ENCODE measurements at places on chromosomes 5 and 9.

DNA sequence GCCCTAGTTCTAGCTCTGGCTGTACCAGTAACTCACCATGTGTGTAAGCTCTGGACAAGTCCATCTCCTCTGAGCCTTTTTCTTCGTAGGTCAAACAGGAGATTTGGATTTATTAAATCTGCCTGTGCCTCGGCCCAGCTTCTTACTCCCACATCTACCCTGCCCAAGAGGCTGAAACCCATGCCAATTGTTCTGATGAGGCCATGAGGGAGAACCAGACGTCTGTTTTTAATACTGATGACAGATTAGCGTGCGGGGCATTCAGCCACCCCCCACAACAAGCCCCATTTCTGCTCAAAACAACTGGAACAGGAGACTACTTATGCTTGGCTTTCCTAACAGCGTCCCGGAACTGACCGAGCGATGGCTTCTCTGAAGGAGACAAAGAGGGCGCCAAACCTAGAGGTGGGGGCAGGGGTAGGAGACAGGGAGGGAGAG, 81.2 kb upstream of the TRIM32 start:
- DNase-seq: no peak

GRCh38 chr5:62581836-62582597, 3.4 kb downstream of the LRRC70 start:
- DNase-seq: no peak

DNA sequence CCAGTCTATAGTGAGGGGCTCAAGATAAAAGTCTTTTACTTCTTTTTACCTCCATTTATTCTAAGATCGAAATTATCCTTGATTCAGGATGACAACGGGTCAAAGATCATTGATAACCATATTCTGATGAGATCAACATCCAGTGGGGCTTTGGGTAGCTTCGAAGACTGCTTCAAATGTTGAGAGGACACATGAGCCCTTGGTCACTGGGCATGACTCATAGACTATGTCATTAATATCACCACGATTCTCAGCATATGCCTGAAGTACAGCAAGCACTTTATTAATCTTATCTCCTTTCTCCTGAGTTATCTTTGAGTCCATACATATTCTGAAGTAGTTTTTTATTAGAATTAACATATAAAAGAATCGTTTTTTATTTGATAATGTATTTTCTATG, 117.1 kb upstream of the DAB2 start:
- no peak for DNase-seq

DNA sequence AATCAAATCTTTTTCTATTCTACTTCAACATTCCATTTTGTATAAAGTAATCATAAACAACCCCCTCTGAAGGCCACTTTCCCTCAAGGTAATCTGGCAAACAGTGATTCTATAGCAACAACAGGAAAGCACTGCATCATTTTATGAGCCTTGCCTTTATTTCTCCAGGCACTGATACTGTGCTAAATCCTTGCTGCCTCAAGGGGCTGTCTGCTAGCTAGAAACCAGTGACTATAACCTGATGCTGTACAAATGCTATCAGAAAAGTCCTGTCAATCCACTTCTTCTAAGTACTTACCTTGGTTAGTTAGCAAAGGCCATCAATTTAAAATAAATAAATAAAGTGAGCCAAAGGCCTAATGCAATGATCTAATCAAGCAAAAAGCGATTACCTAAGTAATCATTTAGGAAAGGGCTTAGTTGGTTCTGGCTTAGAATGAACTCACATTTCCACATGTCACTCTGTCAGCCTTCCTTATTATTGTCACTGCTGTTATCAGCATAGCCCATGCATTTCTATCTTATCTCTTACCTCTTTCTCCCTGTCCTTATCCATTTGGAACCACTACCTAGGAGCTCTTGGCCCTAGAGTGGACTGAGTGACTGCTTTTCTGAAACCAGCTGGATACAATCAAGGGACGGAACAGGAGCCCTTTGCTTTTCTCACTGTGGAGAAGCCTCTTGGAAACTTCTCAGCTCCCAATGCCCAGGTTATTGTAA, 246.1 kb upstream of the MEF2C start:
- DNase-seq: no peak

GRCh38 chr5:97443740-97444139, 260.7 kb upstream of the RIOK2 start:
- DNase-seq: no peak

- no peak for DNase-seq
Measured at GRCh38 chr5:54870271-54870670, 115.1 kb downstream of the ESM1 start.

GRCh38 chr9:134407121-134407779, 81.0 kb downstream of the RXRA start:
- DNase-seq: peak; percentile 1

- no peak for DNase-seq
Measured at GRCh38 chr5:35832762-35833161, 23.9 kb upstream of the IL7R start.

DNA sequence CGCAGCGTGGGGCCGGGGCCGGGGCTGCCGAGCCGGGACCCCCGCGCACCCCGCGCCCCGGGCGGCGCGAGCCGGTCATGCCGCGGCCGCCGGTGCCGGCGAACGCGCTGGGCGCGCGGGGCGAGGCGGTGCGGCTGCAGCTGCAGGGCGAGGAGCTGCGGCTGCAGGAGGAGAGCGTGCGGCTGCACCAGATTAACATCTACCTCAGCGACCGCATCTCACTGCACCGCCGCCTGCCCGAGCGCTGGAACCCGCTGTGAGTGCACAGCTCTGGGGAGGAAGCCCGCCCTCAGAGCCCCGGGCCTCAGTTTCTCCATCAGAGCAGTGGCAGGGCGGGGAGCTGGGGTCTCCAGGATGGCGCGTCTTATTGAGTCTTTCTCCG, 335 bp downstream of the GALNT12 start:
- DNase-seq: no peak

- DNase-seq: no peak
Measured at GRCh38 chr9:87275047-87275725, 222.5 kb upstream of the DAPK1 start.

DNA sequence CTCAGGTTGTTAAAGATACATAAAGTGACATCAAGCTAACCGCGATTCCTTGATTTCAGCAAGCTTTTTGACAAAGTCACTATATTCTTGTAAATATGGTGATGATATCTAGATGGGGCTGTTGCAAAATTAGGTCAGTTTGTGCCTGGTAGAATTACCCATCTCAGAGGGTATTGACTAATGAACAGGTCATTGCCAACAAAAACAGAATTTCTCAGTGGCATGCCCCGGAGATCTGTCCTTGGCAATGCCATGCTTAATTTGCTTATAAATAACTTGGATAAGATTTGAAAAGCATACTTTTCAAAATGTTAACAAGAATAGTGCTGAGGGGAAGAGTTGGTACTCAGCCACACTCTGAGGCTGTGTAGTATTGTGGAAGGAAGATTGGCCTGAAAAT, 783.3 kb upstream of the SEMA6A start:
- DNase-seq: no peak

DNA sequence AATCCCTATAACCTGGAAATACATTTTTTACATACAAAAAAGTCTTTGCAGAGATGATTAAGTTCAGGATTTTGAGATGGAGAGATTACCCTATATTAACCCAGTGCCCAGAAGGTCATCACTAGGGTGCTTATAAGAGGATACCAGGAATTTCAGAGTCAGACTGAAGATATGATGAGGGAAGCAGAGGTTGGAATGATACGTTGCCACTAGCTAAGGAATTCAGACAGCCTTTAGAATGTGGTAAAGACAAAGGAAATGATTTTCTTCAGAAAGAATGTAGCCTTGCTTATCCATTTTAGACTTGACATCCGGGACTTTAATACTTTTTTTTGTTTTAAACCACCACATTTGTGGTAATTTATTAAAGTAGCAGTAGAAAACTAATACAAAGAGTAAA, 2176.8 kb upstream of the C9orf72 start:
- DNase-seq: no peak

GRCh38 chr5:169258372-169259000, 42.5 kb downstream of the SLIT3 start:
- DNase-seq: no peak

- no peak for DNase-seq
Measured at GRCh38 chr9:78131969-78132700, 100.5 kb upstream of the GNAQ start.

DNA sequence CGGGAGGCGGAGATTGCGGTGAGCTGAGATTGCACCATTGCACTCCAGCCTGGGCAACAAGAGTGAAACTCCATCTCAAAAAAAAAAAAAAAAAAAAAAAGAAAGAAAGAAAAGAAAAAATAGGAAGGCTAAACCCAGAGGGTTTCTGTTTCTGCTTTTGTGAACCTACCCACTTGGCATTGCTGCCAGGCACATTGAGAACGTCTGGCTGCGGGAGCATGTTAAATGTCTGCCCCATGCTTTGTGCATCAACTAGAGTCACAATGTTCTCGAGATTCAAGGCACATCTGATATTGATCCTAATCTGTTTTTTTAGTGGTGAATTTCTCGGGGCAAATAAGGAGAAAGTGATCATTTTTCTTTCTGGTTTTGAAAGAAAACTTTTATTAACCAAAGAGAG, 2.8 kb downstream of the SLC25A25 start:
- DNase-seq: no peak

DNA sequence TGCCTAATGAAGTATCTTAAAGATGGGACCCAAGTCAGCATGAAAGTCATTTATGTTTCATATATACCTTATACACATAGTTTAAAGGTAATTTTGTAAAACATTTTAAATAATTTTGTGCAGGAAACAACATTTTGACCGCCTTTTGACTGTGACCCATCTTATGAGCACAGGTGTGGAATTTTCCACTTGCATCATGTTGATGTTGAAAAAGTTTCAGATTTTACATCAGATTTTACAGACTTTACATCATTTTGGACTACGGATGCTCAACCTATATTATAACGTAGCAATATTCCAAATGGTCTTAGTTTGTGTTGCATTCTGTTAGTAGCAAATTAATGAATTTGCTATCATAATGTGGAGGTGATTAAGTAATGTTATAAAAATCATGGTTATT, 21.7 kb upstream of the FAM120AOS start:
- DNase-seq: no peak

DNA sequence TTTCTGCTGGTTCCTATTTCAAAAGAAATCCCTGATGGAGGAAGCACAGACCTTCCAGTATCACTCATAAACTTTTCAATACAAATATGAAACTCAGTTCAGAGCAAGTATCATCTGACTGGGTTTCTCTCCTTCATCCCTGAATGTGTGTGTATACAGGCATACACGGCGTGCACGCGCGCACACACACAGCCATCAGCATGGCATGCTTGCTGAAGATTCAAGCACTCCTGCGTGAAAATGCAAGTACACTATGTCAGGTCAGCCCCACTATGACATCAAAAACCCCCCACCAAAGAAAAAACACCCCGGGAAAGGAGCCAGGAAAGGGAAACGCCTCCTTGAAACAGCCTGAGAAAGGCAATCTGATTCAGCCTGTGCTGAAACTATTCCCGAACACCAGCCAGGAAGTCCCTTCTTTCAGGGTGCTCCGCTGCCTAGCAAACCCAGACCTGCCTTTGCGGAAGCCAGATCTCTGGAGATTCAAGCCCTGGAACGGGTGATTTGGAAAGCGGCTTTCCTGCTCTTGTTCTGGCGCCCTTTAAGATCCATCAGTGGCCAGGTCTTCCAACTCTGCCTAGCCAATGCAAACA, 831 bp downstream of the KLHL3 start:
- DNase-seq: no peak

DNA sequence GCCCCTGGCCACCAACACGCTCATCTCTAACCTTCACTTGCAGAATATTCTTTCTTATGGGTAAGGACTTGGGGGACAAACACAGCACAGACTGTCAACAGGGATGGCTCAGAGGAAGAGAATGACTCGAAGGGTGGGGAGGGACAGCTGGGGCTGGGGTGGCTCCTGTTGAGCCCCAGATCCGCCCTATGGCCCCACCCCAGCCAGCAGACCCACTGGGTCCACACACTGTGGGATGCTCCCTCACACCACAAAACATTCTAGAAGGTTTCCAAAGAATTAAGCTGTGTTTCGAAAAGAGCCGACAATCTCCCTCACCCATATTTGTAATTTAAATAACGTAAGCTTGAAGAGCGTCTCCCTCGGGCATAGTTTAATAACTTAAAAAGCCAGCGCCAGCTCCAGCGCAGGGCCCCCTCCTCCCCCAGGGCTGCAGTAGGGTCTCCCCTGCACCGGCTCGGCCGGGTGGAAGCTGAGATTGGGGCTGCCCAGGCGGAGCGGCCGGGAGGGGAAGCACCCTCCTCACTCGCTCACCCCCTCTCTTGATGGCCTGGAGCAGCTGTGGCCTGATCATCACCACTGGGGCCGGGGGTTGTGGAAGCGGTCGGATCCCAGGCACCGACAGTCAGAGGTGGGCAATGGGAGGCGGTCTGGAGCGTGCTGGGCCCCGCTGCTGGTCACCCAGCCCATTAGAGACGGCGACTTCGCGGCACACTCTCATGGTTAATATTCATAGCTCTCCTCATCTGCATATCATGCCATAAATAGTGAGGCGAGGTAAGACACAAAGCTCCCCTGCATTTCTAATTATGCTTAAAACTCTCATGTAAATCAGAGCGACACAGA, 37.6 kb downstream of the NACC2 start:
- DNase-seq: no peak

- DNase-seq: no peak
Measured at GRCh38 chr9:131465401-131465800, 37.3 kb upstream of the POMT1 start.

DNA sequence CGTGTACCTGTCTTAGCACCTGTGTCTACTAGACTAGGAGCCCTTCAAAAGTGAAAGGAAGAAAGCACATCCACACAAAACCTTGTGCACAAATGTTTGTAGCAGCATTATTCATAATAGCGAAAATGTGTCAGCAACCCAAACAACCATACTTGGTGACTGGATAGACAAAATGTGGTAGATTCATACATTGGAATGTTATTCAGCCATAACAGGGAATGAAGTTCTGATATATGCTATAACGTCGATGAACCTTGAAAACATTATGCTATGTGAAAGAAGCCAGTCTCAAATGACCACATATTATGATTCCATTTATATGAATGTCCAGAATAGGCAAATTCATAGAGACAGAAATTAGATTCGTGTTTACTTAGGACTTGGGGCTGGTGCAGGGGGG, 57.8 kb upstream of the LARP1 start:
- no peak for DNase-seq

DNA sequence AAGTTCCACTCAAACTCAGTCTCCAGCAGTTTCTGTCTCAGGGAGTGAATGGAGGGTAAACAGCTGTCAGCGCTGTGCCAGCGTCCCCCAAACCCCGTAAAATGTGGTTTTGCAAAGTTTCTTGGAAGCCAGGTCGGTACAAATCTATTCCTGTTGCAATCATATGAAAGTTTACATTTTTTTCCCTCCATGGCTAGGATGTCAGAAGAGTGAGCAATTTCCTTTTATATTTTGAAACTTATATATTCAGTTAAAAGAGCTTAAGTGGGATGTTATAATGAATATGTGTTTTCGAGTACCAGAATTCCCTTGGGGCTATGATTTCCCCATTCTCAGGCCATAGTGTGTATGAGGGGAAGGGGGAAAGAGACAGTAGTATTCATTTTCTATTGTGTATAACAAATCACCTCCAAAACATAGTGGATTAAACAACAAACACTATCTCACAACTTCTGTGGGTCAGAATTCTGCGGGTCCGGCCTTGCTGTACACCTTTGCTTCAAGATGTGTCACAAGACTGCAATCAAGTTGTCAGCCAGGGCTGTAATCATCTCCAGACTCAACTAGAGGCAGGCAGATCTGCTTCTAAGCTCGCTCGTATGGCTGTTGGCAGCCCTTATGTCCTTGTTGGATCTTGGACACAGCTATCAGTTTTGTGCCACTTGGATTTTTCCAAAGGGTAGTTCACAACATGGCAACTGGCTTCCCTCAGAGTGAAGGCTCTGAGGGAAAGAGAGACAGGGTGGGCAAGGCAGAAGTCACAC, 107.4 kb downstream of the SNX18 start:
- DNase-seq: no peak

Data from NCI-H1436 treated with DMSO at 0.1 percent for 48 hours (cell line).